ENCODE measurements at places on chromosomes 7 and 10.

GRCh38 chr10:109982123-109982522 lies 25.7 kb upstream of the ADD3 start:
- DNase-seq: no peak

DNA sequence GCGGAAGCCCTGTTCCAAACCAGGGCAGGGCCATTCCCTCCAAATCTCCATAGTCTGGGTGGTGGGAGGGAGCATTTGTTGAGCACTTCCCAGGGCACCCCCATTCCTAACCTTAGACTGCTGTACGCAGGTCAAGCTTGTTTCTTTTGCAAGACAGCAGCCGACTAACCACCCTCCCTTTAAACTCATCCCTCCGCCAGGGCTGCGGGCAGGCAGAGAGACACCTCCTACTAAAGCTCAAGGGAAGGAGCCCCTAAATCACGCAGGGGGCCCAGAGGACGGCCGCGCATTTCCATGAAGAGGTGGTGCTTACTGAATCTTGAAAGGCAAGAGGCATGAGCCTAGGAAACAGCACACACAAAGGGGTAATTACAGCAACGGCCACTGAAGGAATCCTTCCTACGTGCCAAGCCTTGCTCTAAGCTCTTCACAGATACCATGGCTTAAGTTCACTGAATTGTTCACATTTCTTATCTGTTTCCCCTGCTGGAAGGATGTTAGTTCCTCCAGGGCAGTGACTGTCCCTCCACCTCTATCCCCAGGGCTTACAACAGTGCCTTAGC lies 90.0 kb downstream of the PROSER2 start:
- no peak for DNase-seq

DNA sequence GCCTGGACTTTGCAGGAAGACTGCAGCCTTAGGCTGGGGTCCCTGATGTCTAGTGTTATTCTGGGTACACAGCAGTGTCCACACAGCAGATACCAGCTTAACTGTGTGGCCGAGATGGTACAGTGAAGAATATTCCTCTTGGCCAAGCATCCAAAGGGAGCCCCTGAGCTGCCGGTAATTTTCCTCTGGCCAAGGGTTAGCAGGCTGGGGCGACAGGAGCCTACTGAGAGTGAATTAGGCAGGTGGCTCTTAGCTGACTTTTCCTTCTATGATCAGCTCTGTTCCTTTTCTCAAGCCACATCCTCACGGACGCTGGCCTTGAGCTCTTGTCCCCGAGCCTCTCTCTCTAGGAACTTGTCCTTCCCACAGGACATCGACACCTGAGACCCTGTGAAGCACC lies 29.8 kb downstream of the PRKAG2 start:
- DNase-seq: no peak

DNA sequence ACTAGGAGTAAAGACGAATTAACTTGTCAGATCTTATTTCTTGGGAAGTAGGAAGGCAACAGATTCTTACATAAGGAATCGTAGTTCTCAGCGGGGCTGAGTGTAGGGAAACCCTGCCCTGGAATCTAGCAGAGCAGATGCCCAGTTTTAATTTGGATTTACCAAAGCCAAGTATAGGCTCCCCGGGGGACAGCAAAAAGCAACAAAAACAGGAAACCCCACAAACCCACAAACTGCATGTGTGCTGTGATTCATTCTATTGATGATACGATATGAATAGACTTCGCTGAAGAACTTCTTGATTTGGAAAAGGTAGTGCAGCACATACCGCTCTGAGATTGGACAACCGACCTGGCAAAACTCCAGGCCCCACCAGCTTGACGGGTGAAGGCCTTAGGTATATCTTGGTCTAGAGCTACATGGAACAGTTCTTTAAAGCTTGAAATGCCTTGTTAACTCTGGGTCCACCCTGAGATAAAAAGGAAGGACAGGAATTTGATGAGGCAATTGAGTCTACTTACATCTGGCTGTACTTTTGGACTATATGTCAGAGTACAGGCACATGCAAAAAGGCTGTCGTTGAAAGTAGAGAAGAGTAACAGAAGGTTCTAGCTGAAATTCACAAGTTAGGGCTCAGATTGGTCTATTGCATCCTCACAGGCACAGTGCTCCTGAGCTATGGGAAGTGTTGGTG lies 49.1 kb downstream of the STRA8 start:
- DNase-seq: no peak

DNA sequence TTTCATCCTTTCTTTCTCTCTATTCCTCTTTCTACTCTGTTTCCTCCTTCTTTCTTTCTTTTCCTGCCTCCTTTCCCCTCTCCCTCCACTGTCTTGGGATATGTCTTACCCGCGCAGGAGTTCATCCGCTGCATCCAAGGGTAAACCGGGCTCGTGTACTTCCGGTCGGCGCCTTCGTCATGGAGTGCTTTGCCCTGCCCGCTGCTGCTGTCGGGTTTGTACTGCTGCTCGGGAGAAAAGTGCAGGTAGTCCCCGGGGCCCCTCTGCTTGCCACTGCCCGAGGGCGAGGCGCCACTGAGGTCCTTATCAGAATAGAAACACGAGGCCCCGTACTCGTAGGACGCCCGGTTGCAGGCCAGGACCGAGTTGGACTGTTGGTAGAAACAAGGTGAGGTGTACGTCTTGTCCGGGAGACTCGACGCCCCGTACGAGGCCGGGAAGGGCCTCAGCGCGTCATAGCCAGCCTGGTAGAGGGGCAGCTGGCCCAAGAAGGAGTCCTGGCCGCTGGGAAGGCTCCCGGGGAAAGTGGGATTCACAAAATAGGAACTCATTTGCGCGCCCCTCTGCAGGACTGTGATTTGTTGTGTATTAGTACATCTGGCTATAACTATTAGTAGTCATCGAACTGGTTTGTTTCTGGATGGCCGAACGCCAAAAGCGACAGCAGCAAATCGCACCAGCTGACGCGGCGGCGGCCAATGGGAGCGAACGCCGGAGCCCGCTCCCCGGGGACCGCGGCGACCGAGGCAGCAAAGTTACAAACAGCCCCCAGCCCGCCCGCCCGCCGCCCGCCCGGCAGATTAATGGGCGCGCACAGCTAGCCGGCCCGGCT lies at the start of gene HOXA6:
Gene HOXA6, minus strand, starts transcription at position 576 of the 832 bp plus-strand sequence. Its CDS starts 25 bp downstream, at position 551.
- DNase-seq: no peak

GRCh38 chr7:24214670-24215069 lies 69.3 kb upstream of the NPY start:
- no peak for DNase-seq

DNA sequence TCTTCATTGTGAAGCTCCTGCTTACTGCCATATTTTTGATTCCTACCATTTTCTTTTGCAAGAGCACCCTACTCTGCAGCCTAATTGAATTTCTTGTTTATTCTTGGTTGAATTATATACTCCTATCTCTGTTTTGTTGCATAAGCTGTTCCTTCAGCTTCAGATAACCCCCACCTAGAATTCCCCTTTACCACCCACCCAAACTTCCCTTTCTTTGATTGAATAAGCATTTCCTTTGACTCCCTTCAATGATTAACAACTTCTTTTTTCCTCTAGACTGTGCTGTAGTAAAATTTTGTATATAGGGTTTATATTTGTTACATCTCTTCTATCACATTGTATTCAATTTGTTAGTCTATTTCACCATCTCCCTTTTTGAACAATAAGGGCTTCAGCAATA lies 168.1 kb downstream of the GPR37 start:
- no peak for DNase-seq

DNA sequence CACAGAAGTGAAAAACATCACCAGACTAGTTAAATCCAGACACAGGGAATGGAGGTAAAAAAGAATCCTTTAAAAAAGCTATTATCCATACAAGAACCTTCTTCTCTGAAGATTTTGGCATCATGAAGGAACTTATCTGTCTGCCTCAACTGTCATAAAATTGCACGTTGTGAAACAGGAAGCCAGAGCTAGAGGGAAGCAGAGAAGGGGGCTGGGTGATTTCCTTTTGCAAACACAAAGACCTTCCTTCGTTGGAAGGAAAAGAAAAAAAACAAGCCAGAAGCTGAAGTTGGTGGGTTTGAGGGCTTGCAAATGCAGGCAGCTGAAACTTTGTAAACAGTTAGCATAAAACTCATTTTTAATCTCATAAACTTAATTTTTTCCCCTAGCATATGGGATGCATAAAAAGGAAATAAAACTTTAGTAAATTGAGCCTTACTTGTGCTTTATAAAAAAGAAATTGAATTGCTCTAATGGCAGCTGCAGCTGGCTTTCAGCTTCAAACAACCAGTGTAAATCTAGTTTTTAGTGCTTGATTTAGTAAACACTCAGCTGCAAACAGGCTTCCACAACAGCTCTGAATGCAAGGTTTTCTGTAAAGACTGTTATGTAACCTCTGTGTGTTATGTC lies 101.6 kb downstream of the OTUD1 start:
- DNase-seq: no peak

Measured in COR-L47 (cell line).